Retinal pigment epithelial cell (primary cell): ENCODE measurements at places on chromosomes 1 and 21.

- DNase-seq, result no peak
These were observed 14.0 kb downstream of the GTF2B start for GRCh38 chr1:88877382-88877825.

GRCh38 chr1:161505686-161506085, 429 bp downstream of the FCGR2A start:
- no peak for DNase-seq

DNA sequence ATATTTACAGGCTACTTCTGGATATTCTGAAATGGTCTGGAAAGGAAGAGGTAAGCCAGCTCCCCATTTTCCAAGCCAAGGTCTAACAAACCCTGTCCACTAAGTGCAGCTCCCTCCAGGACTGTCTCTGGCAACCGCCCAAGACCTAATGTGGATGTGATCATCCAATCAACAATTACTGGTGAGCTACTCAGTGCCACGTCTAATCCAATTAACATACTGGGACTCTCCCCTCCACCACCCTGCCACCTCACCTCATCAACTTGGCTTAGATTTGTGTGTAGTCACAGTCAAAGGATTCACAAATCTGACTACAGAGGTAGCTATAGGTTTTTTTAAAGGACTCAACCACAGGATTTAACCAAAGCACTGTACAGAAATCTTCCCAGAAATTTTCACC, 25.4 kb upstream of the S100A7 start:
- DNase-seq, result peak; percentile 56

DNA sequence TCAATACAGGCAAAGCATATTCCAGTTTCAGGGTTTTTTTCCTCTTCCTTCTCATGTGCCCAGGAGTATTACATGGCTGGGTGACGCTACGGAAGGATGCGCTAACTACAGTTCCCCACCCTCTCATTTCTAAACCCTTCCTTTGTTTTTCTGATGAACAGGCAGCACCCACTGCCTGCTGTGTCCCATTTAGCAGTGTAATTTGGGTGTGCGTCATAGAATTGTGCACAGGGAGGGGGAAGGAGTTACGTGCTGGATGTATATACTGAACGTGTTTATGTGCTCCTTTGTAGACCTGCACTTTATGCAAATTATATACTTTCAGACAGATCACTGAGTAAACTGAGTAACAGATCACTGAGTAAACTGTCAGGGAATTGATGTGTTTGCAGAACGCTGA, 44.5 kb downstream of the ELAPOR1 start:
- DNase-seq, result no peak

DNA sequence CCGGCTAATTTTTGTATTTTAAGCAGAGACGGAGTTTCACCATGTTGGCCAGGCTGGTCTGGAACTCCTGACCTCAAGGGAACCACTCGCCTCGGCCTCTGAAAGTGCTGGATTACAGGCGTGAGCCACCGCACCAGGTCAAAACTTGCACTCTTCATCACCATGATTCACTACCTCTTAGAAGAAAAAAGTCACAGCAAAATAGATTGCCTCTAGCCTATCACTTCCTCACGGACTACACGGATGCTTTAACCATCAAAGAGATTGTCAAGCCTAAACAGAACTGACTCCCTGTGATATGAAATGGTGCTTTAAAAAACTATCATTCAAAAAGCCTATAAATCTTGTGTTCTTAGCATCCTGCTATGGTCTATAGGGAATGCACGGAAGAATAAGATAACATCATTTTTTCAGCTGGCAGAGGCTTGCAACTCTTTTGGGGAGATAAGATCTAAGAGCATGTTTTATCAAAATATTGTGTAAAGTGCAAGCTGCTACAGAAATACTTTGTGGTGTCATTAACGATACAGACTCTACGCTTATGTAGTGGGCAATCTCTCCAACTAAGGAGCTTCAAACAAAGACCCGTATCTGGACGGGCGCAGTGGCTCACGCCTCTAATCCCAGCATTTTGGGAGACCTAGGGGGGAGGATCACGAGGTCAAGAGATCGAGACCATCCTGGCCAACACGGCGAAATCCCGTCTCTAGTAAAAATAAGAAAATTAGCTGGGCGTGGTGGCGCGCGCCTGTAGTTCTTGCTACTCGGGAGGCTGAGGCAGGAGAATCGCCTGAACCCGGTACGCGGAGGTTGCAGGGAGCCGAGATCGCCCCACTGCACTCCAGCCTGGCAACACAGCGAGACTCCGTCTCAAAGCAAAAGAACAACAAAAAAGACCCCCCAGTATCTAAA, 966 bp downstream of the TFB2M start:
- DNase-seq, result no peak

- no peak for DNase-seq
These were observed 178.9 kb upstream of the FOXD3 start for GRCh38 chr1:63143482-63143881.

DNA sequence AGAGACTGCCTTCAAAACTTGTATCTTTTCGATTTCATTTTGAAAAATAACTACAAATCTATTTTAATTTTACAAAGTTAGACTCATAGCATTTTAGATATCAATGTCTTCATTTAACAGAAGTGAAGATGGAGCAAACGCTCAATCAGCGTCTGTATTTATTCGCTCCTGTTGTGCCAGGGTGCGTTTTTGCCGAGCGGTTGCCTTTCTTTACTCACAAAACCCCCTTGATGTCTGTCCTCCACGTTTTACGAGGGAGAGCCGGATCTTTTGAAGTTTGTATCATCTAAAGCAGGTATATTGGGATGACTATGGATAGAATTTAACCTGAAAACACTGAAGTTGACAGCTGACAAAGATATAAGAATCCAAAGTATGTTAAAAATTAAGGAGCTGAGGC, 44.6 kb downstream of the MRPL39 start:
- DNase-seq, result no peak
